ENCODE measurements at places on chromosomes 4 and X.

GRCh38 chr4:38366997-38367396, 297.0 kb upstream of the KLF3 start:
- DNase-seq: no peak

- no peak for DNase-seq
These were observed 931.2 kb downstream of the CCSER1 start for GRCh38 chr4:91058345-91058744.

DNA sequence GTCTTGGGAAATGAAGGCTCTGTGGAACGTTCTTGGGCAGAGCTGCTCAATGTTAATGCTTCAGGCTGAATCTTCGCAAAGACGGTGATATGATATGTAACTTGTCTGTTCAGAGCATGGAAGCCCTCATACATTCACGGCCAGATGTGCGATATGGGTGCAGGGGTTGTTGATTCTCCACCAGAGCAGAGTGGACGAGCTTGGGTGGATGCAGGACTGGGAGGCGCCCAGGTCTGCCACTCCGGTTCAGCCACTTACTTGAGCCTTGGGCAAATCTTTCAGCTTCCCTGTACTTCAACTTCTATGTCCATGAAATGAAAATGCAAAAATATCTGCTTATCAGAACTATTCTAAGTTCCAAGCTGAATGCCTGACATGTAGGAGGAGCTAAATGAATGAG, 47.4 kb upstream of the MND1 start:
- no peak for DNase-seq

DNA sequence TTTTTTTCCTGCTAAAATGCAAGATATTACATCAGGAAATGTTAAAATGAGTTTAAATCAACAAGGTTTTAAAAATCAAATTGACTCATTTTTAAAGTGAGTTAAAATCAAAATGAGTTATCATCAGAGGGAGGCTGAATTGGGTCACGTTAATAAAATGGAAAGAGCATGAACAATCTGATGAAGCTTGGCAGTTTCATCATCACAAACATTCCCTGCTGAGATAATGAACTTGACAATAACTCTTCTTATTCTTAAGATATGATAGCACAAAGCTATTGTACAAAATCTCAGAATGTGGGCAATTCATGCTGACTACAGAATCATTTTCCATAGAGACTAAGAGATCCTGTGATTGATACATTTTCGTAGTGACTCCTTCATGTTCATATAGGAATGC, 1086.7 kb downstream of the STIM2 start:
- no peak for DNase-seq

DNA sequence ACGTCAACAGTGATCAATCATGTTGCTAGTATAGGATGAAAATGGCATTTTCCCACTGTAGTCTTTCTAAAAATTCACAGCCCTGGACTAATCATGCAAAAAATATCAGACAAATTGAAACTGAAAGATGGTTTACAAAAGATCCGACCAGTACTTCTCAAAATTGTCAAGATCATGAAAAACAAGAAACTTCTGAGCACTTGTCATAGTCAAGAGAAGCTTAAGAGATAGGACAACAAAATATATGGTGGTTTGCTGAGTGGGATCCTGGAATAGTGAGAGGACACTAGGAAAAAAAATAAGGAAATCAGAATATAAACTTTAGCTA, 101.1 kb downstream of the NAA11 start:
- no peak for DNase-seq

GRCh38 chr4:162685410-162685809, 481.3 kb downstream of the NAF1 start:
- DNase-seq: no peak

GRCh38 chr4:89604951-89605350, 232.0 kb downstream of the SNCA start:
- DNase-seq: no peak

DNA sequence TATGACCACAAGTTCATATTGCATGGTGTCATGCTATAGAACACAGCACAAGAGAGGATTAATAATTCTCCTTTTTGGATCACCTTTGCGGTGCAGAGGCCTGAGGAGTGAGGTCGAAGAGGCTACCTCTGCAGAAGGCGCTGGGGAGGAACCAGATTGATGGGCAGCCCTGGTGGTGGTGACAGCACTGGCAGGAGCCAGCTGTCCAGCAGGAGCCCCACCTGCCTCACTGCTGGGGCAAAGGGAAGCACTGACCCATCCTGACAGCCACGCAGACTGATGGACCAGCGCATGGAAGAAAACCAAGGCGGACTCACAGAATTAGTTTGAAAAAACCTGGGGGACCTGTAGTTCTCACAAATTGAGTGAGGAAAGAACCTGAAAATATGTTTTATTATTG, 50.9 kb downstream of the COX18 start:
- DNase-seq: no peak

GRCh38 chr4:138555584-138555983, 313.4 kb upstream of the SLC7A11 start:
- DNase-seq: peak; percentile 53

DNA sequence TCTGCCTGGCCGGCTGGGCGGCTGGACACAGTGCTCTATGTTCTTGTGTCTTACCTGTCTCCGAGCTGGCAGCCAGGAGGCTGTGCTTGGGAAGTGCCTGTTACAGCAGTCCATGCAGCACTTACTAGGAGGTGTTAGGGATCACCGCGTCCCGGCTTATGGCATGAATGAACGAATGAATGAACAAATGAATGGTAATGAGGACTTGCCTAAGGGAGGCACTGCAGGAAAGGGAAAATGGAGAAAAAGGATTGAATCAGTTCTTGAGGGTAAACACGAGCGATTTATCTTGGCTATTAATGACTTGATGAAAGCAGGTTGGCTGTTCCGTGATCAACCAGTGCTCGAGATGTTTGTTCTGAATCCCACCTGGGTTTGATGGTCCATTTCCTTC, 31.1 kb downstream of the TBC1D14 start:
- DNase-seq: no peak

DNA sequence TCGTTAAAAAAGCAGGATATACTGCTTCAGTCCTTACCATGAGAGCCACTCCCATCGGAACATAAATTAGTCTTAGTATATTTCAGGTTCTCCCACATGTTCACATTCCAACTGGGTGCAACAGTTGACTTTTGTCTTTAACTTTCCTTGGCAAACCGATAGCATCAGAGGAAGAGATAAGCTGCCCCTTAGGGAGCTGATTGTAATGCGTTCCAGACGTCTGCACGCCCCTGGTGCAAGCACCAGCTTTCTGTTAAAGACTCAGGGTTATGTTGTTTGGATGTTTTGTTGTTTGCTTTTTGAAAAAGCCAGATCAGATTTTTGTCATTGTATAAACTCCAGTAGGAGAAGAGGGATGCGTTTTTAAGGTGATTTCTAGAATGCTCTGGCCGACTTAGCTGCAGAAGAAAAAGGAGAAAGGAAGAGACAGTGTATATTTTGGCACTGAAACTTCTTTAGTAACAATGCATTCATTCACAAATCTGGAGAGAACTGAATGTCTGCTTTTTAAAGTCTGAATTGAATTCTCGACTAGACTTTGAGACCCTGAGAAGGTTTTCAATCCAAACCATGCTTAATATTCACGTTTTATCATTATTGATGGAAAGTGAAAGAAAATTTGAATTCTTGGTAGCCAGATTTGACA, 160.9 kb downstream of the CBR4 start:
- DNase-seq: no peak

DNA sequence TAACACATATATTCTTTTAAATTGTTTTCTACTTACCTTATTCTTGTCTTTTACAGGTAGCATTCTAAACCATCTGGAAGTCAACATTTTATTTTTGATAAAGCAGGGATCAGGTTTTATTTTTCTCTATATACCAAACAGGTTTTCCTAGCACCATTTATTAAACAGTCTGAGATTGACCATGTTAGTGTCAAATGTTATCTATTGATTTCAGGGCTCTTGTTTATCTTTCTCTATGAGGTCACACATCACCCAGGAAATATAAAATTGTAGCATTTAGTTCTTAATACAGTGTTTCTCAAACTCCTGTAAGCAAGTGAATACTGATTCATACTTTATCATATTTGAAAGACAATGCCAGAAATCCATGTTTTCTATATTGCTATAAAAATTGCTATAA, 28.1 kb downstream of the PPP4R3C start:
- DNase-seq: no peak

DNA sequence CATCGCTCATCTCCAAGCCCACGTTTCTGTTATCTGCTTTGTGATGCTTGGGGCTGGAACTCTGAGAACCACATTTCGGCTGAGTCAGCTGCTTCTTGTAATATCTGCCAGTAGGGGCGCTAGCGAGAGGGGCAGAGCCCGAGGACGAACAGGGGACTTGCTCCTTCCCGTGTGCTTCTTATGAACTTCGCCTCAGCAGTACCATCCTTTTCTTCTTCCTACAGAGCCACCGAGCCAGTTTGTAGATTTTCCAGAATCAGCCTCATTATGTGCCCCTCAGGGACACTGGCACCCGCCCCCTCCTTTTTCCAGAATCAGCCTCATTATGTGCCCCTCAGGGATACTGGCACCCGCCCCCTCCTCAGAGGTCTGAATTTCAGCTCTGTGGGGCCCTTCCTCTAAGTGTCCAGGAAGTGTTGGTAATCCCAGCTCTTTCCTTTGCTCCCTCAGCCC, 441.7 kb upstream of the RASGEF1B start:
- DNase-seq: peak; percentile 55

DNA sequence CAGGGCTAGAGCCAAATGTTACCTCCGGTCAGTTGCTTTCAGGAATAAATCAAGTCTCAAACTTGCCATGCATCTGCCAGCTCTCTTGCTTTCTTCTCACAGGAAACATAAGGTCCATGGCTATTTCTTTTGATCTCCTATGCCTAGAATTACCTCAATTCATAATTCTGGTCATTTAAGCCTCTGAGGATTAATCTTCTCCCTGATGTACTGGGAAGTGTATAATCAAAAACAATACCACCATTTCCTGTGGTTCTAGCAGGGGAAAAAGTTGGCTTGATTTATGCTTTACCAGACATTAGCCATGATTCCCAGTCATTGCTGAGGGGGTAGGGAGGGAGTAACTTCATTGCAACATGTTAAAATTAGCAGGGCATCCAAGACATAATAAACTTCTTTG, 268.7 kb upstream of the EMCN start:
- no peak for DNase-seq

DNA sequence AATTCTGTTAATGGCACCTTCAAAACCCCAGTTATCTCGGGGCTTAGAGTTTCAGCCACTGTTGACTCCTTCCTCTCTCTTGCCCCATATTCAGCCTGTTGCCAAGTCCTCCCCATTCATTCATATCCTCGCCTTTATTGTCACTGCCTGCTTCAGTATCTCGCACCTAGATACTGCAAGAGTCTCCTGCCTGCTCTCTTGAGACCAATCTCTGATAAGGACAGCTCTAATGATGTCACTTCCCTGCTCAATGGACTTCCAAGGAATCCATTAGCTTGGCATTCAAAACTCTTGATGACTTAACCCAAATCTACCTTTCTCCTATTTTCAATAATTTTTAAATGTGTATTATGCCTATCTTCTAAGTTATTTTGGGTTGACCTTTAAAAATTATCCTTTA, 1.1 kb upstream of the UBE2A start:
- no peak for DNase-seq

DNA sequence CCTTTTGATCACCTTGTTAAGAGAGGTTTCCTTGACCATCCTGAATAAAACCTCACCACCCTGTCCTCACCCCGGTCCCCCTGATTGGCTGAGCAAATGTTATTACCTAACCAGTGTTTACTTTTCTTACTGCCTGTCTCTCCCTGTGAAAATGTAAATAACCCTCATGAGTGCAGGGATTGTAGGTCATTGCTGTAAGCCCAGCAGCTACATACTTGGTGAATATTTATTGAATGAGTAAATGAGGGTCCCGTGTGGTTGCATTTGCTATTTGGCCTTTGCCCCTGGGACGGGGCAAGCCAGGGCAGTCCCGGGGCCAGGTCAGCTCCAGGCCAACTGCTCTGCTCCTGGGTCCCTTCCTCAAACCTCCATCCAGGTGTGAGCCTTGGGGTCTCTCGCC, 55.5 kb upstream of the CLCN4 start:
- DNase-seq: peak; percentile 62

Data from renal cortical epithelial cell (primary cell).